Epithelial cell of esophagus (primary cell): ENCODE measurements at places on chromosomes 11 and 22.

DNA sequence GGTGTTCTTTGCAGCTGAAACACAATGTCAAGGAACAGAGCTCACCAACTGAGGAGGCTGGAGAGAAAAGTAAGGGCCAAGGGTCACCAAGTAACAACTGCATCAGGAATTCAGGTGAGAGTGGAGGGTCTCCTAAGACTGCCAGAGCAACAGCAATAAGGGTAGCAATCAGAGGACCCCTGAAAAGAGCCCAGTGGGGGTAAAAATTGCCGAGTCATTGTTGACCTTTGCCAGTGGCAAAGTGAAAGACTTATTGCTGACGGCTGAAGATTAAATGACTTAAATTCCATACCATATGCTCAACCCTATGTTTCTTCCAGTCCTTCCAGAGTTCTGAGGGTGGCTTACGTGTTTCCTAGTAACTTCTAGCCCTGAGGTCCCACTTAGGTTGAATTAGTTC is 51.9 kb upstream of the ARHGAP42 start:
- DNase-seq = no peak

DNA sequence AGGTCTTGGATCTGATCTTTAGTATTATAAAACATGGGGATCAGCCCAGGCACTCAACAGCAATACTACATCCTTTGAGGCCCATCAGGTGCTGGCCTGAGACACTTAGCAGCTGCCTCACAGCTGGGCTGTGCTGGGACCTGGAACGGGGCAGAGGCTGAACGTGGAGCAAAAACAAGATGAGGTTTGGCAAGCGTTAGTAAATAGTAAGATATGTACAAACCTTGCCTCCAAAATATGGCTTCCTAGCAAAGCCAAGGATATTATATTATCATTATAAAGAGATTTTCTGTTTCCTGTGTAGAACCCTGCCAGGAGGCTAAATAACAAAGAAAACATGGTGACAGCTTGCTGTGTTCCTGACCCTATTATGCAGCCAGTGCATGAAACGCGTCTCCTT is 60.0 kb upstream of the SPON1 start:
- no peak for DNase-seq

DNA sequence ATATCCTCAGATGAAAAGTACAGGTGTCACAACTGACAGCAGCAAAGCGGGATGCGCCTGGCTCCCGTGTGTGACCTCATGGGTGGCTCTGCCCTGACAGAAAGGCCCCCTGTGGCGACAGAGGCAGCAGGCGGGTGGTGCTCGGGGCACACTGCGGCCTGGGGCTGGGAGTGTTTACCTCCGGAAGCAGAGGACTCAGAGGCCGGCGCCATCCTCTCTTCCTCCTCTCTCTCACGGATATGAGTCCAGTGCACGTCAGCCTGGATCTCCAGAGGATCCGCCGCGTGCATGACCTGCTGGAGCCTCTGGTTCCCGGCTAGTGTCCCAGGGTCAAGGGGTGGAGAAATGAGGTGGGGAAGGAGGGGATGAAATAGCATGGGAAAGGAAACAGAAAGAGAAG is 53.2 kb upstream of the BID start:
- DNase-seq = no peak

DNA sequence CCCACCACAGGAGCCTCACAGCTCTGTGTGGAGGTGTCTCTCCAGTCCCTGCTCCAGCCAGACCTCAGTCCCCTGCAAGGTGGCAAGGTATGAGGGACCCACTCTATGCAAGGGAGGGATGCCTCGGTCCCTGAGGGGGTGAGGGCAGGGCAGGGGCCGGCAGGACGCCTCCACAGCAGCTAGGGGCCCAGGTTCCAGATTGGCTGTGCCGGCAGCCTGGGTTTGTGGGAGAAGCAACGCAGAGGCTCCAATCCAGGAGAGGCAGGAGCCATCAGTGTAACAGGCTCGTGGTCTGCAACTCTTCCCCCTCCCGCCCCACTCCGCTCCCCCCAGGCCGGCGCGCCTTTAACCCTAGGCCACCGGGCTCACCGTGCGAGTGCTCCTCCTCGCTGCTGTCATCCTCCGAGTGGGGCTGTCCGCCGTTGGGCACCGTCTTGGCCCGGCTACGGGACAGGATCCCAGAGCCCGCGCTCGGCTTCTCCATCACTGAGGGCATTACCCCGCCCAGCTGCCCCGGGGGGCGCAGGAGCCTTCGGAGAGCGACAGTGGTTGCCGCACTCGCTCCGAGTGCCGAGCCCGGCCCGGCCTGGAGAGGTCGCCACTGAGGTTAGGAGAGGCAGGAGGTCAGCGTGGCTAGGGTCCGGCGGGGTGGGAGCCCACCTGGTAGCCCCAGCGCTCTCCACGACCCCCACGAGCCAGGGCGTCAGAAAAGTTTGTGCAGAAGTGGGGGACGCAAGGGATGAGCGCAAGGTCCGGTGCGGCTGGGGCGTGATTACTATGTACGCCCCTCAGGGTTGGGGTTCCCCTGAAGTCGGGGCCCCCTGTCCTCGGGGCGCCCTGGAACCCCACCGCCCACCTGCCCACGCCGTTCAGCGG is 765 bp downstream of the RCOR2 start:
- no peak for DNase-seq

DNA sequence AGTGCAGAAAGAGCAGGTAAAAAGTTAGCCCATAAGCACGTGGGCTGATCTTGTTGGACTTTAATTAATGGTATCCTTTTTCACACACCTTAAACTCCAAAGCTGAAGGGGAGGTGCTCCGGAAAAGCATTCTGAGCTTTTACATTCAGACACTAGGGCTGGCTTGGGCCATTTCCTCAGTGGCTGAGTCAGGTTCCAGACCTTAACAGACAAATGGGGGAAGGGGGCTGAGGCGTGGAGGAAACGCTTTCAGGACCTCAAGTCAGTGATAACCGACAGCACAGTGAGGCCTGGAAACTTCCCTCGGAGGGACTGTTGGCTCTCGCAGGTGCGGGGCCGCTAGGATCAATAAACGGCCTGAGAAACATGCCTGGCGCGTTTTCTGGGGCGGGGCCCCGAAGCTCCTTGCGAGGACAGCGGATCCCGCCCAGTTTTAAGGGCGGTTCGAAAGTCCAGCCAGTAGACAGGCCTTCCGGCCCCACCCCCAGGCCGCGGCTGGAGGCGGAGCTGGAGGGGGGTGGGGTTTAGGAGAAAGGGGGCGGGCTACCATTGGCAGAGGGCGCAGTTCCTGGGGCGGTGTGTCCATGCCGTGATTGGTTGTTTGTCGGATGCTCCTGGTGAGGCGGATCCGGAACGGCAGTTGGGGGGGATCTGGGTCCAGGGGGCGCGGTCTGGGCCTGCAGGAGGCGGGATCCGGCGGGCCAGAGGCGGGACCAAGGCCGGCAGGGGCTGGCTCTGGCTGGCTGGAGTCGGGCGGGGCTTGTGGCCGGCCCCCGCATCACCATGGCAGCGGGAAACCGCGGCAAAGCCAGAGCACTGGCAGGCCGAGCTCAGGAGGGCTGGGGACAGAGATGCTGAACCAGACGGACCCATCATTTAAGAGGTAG is 8.0 kb downstream of the C11orf52 start:
- peak; percentile 98 for DNase-seq

- no peak for DNase-seq
Measured at GRCh38 chr11:33539751-33540150, 160.9 kb downstream of the C11orf91 start.

GRCh38 chr11:58719406-58720117 is 12.2 kb downstream of the GLYAT start:
- DNase-seq = no peak

GRCh38 chr11:92894197-92894596 is 75.3 kb upstream of the MTNR1B start:
- DNase-seq = no peak

DNA sequence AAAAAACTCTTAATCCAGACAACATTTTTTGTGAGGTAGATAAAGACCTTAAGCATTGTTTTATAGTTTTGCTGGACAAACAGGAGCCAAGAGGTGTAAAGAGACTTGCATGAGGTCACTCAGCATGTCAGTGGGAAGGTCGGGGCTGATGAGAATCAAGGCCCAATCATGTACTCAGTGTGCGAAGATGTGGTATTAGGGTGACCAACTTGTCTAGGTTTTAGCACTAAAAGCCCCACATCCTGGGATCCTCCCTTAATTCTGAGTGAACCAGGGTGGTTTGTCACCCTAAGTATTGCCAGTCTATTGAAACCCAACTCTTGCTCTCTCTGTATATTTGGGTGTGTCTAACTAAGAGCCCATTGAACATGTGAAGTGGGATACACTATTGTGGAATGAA is 19.5 kb upstream of the SORL1-AS1 start:
- DNase-seq = no peak

DNA sequence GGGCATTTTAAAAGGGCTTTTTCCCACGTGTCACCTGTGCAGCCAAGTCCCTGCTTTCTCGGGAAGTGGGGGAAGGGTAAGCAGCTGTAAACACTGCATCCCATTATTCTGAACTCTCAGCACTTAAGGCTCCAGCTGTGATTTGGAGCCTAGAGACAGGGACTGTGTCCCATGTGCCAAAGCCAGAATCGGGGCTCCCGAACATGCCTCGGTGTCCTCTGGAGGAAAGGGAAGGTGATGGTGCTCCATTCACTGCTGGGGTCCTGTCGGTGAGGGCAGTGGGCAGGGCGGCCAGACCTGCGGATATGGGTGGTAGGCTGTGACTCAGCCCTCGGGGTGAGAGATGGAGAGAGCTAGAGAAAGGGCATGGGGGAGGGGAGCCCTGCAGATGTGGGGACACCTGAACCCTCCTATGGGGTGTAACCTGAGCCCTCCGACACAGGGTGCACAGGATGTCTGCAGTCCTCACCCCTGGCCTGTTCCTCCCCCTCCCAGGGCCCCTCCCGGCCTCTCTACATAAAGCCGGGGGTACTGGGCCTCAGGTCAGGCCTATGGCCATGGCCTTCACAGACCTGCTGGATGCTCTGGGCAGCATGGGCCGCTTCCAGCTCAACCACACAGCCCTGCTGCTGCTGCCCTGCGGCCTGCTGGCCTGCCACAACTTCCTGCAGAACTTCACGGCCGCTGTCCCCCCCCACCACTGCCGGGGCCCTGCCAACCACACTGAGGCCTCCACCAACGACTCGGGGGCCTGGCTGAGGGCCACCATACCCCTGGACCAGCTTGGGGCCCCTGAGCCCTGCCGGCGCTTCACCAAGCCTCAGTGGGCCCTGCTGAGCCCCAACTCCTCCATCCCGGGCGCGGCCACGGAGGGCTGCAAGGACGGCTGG is 31.8 kb downstream of the CAPN1 start:
- peak; percentile 16 for DNase-seq

DNA sequence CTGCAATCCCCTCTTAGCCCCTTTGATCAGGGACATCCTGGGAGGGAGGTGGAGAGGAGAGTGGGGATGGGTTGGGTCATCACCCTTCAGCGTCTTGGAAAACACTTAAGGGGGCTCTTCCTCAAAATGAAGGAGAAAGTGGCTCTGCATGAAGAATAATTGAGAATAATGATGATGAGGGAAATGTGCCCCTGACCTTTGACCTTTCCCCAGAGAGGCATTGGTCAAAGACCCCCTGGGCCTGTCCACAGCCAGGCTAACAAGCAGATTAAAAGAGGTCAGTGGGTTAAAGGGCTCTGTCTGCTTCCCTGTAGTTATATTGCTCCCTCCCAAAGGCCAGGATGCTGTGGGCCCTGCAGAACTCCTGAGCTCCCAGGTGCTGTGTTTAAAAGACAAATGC is 68.7 kb downstream of the NAV2 start:
- no peak for DNase-seq

DNA sequence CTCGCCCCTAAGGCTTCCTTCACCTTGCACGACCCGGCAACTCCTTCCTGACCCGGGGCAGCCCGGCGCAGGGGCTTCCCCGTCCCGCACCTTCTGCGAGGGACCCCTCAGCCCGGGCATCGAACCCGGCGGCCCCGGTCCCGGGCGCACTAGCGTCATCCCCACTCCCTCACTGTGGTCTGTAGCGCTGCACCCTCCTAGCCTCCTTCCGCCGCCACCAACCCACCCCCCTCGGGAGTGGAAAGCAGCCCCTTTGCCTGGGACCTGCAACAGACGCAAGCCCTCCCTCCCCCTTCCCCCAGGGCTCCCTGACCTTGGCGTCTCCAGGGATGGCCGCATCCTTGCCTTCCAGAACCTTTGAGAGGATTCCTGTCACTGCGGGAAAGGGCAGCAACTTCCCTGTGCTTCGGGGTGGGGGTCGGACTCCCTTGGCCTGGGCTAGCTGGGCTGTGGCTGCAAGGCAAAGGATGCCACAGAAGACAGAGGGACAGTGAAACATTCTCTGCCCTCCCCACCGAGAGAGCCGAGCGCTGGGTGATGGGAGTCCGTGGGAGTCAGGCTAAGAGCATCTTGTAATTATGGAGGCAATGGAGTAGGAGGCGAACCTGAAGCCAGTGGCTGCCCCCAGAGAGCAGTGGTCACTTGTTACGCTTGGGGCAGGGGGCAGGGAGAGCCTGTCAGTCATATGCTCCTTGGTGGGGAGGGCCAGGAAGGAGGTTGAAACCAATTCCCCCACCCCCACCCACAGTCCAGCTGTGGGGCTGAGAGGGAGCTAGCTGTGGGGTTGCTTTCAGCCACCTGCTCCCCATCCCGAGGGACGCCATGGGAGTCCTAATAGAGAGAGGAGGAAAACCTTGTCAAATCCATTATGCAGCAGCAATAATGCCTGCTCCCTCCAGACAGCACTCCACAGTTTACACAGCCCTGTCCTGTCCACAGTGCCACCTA is 920 bp downstream of the TMEM132A start:
- DNase-seq = peak; percentile 8

GRCh38 chr11:18312012-18312411 is 9.9 kb downstream of the HPS5 start:
- DNase-seq = peak; percentile 60

DNA sequence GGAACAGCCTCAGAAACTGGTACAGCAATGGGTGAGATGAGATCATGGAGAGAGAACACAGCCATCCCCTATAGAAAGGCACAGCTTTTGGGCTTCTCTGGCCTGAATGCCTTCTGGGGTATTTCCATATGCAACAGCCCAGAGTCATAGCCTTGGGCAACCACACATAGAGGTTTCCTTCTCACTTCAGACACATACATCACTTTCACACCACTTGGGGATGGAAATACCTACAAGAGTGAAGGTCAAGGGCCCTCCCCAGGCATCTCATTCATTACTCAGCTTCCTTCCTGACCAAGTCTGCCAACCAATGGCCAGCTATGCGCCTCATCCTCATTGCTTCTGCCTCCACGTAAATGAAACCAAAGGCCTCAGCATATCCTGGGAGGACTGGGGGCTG is 17.7 kb upstream of the OLFML1 start:
- no peak for DNase-seq

- DNase-seq = no peak
Measured at GRCh38 chr11:122747351-122747781, 90.9 kb upstream of the CRTAM start.

- no peak for DNase-seq
Measured at GRCh38 chr11:36638556-36638955, 40.5 kb upstream of the RAG2 start.

DNA sequence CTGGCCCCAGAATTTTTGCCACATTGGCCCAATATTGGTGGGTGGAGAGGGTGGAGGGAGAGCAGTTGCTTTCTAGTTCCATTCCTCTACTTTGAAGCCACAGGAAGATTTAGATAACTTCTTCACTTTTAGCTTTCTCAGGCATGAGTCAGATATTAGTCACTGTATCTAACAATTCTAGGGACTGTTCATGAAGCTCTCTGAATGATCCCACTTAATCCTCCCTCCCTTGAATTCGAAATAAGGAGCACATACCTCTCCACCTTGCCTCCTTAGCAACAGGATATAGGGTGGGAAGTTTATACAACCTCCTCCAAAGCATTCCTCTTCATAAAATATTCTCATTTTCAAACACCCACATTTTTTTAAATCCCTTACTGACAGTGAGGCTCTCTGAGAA is 13.5 kb downstream of the FSHB start:
- peak; percentile 70 for DNase-seq
